A172 (cell line): ENCODE measurements at places on chromosomes 1 and 21.

- DNase-seq: no peak
Observed at GRCh38 chr1:24442764-24443163, 27.2 kb downstream of the NIPAL3 start.

GRCh38 chr1:206856674-206857464 lies 8.6 kb upstream of the IL20 start:
- DNase-seq: no peak

GRCh38 chr1:33258788-33259274 lies 2.5 kb downstream of the ZNF362 start:
- DNase-seq: no peak

- DNase-seq: no peak
Observed at GRCh38 chr1:24091971-24092482, 19.9 kb downstream of the MYOM3 start.

GRCh38 chr1:6440198-6441126 lies 15.9 kb downstream of the ESPN start:
- DNase-seq: no peak

DNA sequence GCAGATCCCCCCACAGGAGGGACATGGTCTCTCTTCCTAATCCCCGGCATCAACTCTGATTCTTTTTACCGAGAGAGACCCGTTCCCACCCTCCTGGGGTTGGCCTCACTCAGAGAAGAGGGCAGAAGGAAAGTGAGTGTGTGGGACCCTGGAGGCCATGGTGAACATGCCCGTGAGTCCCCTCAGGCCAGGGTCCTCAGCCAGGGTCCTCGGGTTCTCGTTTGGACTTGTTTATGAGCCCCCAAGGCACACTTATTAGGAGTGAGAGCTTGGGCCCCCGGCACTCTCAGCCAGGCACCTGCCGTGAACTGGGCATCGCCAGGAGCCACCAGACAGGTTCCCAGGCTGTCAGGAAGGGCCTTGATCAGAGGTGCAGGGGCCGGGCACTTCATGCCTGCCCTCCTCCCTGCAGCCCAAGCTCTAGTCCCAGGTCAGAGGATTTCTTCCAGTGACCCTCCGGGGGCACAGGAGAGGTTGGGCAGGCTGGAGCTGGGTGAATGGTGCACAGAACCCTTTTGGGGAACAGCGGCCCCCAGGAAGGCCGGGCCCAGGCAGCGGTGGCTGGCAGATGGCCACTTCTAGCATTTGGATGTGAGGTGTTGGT lies 122.6 kb downstream of the CRYAA start:
- no peak for DNase-seq

DNA sequence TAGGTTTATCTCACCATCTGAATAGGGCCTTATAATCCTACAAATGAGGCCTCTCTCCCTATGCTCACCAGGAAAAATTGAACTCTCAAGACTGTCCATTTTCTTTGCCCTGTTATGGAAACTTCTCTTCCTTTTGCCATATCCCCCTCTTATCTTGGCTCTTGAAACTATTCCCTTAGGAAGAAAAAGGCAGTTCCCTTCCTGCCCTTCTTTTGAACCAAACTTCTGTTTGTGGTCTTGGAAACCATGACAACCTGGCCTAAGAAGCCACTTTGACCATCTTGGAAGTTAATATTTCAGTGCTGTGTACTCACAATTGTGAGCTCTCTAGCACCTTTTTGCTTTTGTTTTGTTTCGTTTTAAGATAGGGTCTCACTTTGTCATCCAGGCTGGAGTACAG lies 40.0 kb downstream of the ATP2B4 start:
- no peak for DNase-seq

GRCh38 chr1:2639203-2639602 lies 6.4 kb upstream of the MMEL1 start:
- no peak for DNase-seq

- no peak for DNase-seq
Observed at GRCh38 chr1:116954440-116954839, 44.7 kb downstream of the PTGFRN start.

DNA sequence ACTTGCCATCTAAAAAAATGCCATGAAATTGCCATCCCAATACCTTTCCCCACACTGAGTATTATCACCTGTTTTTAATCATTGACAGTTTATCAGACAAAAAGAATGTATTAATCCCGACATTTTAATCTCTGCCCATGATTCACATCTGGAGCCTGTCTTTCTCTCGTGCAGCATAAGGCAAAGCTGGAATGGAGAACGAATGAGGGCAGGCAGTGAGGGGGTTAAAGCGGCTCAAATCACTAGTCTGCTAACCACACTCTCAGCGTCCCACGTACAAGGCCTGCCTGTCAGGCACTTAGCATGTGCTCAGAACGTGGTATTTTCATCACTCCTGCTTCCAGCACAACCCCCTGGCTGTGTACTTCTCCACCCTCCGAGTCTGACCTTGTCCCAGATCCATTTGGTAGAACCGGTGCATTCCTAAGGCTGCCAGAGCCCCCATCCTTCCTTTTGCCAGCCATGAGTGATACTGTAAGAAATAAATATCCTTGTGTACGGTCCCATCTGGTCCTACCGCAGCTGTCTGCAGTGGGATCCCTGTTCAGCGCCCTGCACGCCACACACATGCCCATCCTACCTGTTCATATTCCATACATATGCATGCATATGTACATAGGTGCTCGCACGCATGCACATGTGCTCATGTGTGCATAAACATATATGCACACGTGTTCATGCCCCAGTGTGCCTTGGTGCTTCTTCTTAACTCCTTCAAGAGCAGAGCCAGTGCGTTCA lies 34.6 kb upstream of the FHAD1 start:
- DNase-seq: no peak

- no peak for DNase-seq
Observed at GRCh38 chr1:232012773-232013386, 386.3 kb downstream of the DISC1 start.

DNA sequence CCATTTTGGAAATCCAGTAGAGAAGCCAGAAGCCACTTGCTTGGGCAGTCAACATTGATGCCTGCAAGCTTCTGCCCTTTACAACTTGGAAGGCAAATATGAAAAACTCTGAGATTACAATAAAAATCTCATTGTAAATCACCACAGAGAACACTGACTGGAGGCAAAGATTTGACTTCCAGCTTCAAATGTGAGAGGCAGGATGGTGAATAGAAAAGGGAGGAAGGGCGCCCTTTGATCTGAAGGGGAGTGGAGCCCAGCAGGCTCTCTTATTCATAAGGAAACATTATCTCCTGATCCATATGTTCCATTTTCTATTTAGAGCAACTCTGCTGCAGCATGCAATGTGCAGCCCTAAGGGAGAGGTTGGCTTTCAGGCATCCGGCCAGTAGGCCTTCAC lies 348.3 kb downstream of the AJAP1 start:
- DNase-seq: no peak

DNA sequence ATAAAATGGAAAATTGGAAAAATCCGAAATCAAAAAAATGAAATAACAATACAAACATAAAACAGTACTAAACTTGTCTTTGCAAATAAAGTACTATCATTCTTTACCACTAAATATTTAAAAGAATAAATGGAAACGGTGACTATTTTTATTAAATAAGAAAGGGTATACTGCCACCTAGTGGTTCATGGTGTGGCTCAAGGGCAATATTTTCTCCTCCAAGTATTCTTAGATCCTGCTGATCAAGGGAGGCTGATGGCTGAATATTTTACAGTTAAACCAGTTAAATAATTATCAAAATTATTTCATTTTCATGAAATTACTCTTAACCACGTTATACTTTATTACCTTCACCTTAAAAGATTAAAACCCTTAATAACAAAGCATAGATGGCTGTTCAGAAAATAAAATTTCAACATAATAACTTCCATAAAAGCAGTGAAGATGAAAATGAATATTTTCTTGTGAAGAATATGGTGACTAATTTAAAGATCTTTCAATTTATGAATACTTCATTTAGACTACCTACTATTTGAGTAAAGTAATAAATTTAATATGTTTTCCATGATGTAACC lies 1793.9 kb downstream of the NCAM2 start:
- peak; percentile 38 for DNase-seq

- DNase-seq: no peak
Observed at GRCh38 chr1:63010913-63011660, 227.2 kb downstream of the ATG4C start.

GRCh38 chr1:159869173-159869572 lies 6.7 kb upstream of the VSIG8 start:
- DNase-seq: peak; percentile 96

GRCh38 chr1:172287208-172287607 lies 133.3 kb upstream of the C1orf105 start:
- DNase-seq: peak; percentile 86

DNA sequence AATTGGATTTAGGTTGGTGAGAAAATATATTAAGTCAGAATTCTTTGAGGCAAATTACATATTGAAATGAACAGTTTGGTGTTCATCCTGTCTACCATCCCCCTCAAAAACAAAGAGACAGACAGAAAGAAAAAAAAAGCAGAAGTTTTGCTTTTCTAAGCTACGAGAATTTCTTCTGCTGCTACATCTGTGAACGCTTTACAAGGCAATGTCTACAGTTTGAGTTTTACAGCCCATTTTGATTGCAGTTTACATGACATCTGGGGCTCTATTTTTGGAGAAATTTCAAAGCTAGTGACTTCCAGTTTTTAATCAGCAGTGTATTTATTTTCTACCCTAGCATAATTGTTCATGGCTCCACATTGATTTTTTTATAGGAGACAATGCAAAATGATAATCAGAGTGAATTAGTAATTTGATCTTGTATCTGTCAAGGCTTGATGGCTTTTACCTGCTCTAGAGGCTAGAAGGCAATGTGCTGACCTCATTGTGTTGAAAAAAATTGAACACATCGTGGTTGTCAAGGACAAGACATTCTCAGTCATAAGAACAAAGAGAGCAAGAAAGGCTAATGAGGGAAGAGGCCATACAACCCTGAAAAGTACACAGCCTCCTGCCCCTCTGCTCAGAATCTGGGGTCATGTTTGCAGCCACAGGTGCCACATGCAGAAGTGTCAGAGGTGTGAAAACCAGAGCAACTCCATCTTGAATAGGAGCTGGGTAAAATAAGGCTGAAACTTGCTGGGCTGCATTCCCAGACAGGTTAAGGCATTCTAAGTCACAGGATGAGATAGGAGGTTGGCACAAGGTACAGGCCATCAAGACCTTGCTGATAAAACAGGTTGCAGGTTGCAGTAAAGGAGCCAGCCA lies 201.0 kb upstream of the CAMK1G start:
- DNase-seq: no peak

DNA sequence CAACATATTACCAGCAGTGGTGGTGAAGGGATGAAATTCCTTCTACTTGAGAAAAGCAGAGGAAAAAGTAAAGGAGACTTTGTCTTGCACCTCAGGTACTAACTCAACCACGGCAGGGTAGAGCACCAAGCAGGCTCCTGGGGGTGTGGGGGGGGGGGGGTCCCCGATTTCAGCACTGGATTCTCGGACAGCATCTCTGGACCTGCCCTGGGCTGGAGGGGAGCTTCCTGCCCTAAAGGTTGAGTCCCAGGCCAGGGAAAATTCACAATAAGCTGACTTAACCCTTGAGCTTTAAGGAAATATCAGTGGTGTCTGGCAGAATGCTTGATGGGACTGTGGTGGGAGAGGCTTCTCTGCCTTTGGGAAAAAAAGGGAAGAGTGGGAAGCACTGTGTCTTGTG lies 233.2 kb upstream of the CXADR start:
- no peak for DNase-seq

DNA sequence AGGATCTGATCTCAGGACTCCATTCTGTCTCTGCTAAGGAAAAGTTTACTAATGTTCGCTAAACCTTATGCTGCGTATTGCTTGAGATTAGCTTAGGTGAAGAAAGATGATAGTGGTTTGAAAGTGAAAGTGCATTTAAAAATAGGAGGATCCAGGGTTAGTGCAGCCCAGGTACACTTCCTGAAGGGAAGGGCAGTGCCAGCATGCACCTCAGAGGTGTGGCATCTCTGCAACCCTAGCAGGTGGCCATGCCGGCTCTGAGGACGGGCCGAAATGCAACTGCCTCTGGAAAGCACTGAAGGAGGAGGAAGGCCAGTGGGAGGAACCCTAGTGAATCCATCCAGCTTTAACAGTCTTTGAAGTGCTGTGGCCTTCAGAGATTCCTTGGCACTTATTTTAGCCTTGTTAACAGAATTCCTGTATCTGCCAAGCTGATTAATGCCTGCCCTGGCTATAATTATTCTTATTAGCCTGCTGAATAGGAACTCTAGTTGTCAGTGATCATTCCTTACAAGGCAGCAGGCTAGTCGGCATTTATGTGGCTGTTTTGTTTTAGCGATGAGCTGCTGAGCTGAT lies 5.5 kb downstream of the PTGFRN start:
- DNase-seq: peak; percentile 4

GRCh38 chr1:180975551-180975950 lies 47.1 kb downstream of the STX6 start:
- DNase-seq: no peak

DNA sequence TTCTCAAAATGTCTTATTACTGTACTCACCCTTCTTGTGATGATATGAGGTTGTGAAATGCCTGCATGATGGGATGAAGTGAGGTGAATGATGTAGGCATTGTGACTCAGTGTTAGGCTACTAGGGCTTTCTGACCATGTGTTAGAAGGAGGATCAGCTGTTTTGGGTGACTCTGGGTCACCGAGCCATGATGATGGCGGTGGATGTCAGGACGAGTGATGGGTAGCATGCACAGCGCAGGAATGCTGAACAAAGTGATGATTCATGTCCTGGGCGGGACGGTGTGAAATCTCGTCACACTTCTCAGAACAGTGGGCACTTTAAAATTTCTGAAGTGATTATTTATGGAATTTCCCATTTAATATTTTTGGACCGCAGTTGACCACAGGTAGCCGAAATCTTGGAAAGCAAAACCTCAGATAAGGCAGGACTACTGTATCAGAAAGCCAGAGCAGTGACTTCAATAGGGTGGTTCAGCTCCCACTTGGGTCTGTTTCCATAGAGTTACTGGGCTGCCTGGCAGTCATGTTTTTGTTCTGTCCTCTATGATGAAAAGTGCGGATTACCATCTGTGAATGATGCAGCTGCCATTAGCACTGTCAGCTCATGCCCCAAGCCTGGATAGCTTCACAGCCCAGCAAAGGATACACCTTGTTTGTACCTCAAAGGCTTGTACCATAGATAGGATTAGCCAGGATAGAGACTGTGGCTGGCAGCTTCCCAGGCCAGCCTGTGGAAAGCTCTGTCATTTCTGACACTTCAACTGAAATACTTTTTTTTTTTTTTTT lies 26.6 kb downstream of the IL6R start:
- peak; percentile 100 for DNase-seq

- peak; percentile 1 for DNase-seq
Observed at GRCh38 chr1:92043621-92044020, 13.8 kb downstream of the EPHX4 start.

GRCh38 chr21:26194811-26195251 lies 24.3 kb upstream of the APP start:
- no peak for DNase-seq
